AG04450 (cell line): ENCODE measurements at places on chromosomes 6 and 20.

DNA sequence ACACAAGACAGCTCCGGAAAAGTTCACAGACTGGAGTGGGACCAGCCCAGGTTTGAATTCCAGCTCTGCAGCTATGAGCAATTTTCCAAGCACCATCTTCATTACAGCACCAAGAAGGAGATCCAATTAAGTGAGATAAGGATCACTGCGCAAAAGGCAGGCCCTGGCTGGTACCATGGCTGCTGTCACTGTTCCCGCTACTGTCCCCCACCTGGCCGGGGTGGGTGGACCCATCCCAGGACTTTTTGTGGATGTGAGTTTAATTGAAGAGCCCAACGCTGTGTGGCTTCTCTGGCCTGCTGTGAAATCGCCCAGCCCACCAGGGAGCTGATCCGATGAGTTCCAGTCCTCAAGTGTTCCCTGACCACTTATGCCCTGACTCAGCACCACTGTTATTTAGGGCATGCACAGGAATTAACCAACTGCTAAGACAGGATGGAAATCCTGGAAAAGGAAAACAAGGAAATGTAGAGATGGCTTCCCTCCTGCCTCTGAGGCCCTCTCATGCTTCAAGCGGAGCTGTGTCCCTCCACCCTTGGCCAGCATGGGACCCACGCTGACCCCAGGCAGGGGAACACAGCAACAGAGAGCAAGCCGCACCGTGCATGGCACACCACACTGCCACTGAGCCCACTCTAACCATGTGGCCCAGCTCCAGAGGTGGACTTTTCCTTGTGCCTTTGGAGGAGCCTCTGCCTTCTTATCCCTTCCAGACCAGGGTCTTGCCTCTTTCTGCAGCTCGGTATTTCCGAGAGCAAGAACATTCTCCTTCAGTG is 150.0 kb upstream of the CST7 start:
- DNase-seq: no peak

DNA sequence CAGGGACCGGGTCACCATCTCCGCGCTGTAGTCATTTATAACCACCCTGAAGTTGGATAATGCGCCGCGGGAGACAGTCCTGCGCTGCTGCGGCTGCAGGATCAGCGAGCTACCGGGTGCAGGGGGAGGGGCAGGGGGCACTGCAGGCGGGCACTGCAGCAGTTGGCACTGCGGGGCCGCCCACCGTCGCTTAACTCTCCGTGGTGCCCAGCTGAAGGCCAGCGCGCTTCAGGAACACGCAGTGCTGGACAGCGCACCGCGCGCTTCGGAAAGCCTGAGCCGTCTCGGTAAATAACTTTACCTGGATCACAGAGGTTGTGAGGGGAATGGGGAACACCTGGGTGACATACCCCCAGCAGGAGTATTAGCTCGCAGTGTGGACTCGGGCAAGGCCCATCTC is 12.4 kb upstream of the LRFN2 start:
- DNase-seq: no peak

GRCh38 chr6:20936949-20937348 is 402.7 kb downstream of the CDKAL1 start:
- no peak for DNase-seq

DNA sequence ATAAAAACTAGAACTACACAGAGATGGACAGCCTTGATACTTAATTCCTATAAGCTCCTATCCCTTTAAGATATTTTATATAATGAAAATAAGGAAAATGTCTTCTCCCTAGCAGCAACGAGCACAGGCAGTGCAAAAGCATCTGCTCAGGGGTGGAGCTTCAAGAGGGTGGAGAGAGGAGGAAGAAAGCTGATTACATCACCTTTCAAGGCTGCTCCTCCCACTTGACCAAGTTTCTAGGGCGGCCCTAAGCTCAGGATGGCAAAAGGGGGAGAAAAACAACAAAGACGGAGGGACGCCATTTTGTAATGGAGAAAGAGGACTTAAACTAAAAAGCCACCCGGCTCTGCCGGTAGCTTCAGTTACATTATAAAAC is 2.2 kb downstream of the PPP1R10 start:
- peak; percentile 96 for DNase-seq

- DNase-seq: no peak
Observed at GRCh38 chr6:154202339-154202738, 154.3 kb downstream of the IPCEF1 start.
